Amniotic epithelial cell (primary cell): ENCODE measurements at places on chromosomes 2 and 18.
A peak's percentile ranks its signal among the peaks of the same experiment; 100 is the strongest.

GRCh38 chr18:23166891-23167541 is 31.7 kb downstream of the CABLES1 start:
- peak; percentile 61 for DNase-seq

- no peak for DNase-seq
Measured at GRCh38 chr18:58769321-58769720, 95.4 kb upstream of the ZNF532 start.

DNA sequence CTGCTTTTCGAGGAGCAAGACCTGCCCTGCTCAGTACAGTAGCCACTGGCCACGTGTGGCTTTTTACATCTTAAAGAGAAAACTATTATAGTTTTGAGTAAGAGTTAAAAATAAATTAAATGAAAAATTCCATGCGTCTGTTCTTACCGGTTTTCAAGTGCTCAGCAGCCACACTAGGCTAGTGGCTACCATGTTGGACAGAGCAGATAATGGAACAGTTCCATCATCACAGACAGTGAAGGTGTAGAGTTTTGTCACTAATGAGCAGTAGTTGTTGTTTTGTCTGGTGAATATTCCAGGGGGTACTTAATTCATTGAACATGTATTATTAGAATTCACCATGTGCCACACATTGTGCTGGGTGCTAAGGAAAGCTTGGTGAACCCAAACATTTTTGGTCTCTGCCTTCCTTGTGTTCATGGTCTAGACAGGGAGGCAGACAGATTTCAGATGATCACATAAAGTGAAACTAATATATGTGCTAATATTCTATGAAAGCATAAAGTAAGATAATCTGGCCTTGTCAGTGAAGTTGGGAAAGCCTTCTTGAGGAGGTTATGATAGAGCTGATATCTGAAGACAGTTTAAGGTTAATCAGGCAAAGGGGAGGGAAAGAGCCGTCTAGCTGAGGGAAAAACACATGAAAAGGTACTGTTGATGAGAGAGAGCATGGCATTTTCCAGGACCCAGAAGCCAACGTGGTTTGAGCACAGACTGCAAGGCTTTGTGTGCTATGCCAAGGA is 1.4 kb downstream of the ALMS1 start:
- no peak for DNase-seq

DNA sequence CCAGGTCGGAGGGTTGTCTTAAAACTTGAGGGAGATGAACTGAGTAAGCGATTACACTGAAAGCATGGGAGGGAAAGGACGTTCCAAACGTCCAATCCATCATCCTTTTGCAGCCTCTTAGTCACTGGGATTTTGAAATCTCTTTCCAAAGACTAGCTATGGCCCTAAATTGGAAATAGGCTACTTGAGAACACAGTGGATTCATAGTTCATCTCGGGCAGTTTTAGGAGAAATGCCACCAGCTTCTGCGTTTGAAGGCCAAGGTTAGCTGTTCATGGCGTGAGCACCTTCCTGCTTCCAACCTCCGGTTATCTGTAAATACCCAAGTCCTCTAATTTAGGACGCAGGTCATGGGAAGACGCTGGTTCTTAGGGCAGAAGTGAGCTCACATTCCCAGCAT is 821 bp upstream of the EML6 start:
- DNase-seq: peak; percentile 95

GRCh38 chr2:1698188-1698945 is 45.9 kb downstream of the PXDN start:
- DNase-seq: peak; percentile 55

DNA sequence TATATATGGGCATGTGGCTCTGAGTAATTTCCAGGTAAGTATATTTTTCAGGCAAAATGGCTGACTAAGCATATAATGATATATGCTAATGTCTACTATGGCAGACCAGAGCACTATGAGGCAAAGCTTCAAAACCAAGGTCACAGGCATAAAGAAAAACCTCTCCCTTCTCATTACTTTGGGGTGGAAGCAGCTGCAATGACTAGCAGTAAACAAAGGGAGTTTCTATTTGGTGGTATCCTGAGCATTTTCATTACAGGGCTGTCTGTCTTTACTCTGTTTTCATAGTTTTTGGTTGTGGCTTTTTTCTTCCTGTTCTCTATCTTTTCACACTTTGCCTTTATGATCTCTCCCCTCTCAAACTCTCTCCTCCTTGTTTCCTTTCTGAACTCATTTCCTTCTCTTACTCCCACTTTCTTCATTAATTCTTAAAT is 15.6 kb downstream of the PDE6D start:
- peak; percentile 19 for DNase-seq

GRCh38 chr2:65549257-65549627 is 116.8 kb upstream of the SPRED2 start:
- no peak for DNase-seq

- DNase-seq: peak; percentile 28
Measured at GRCh38 chr2:138432971-138433370, 68.6 kb upstream of the SPOPL start.
